ENCODE measurements at places on chromosomes 11 and 22. TPM values are rescaled to one million over a fixed set of nuclear protein-coding genes. Genes with fewer than 3 reads are reported as not detected.

DNA sequence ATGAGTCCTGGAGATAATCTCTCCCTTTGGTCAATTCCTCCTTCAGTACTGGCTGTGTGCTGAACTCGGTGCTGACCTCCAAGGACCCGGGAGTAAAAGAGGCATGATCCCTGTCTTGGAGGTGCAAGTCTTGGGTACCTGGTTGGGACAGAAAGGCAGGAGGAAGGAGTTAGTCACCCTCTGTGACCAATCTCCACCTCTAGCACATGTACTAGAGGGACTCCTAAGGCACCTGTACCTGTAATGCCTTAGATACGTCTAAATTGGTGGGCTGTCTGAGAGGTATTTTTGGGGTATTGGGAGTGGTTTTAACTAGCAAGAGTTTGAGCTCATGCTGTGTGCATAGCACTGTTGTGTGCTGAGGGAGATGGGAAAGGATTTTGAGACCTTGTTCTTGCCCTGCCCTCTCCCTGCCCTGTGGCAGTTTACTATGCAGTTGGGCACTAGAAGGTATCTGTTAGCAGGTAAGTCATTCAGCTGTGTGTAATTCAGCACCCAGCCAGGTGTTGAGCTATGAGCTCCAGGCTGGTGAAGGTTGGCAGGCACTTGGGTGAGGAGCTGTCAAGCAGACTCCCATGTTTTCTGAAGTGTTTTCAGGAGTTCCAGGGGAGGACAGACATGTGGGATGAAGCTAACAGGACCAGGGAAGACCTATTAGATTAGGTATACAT is 2.5 kb downstream of the PANX1 start:
- DNase-seq, result no peak

C11orf52 gene
- not detected for total RNA-seq

SLC5A12 gene
- not detected for total RNA-seq

DNA sequence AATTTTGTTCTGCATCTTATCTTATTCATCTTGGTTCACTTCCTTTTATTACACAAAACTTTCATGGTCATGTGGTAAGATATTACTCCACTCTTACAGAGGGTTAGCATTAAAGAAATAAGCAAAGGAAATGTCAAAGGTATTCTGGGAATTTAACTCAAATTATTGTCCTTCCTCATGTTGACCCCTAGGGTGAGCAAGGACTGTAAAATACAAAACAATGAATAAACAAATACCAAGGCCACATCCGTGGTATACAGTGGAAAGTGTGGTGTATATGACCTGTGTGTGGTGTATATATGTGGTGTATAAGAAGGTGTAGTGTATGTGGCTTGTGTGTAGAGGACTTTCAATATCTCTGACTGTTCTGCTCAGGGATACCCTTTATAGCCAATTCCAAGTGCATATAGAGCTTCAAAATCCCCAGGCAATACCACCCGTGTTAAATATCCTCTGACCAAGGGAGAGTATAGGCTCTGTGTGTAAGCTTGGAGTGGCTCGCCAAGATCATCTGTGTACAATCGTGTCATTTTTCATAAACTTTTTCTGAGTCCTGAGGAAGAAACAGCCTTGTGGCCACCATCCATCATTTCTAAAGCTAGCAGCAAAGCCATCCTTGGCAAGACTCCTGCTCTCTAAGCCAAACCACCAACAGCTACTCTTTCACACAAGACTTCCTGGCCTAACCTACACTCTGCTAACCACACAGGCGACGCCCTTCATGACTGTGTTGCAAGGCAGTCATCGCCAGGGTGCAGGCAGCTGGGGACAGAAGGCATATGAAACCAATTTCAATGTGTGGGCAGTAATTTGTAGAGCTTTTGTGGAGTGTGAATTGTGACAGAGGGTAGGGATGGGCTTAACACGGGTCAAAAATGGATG is 548.0 kb downstream of the ETS1 start:
- peak; percentile 94 for DNase-seq

OR52H1 gene
- total RNA-seq, result not detected

GRM5 gene
- total RNA-seq, result not detected

GRCh38 chr22:35627267-35628041 is 10.3 kb upstream of the MB start:
- peak; percentile 80 for DNase-seq

- no peak for DNase-seq
These were observed 2.8 kb upstream of the BCO2 start for GRCh38 chr11:112172362-112172994.

- DNase-seq, result no peak
These were observed 37.8 kb downstream of the ZNF143 start for GRCh38 chr11:9498457-9499078.

- DNase-seq, result no peak
These were observed 96.5 kb upstream of the NCAM1 start for GRCh38 chr11:112864672-112865071.

F2 gene
- total RNA-seq, result not detected

GRCh38 chr22:39900306-39901227 is at the start of gene GRAP2:
Gene GRAP2, plus strand, starts transcription at chr22:39901084. Its CDS starts 46,023 bp downstream, at chr22:39947107.
- peak; percentile 93 for DNase-seq

- no peak for DNase-seq
These were observed 757 bp upstream of the HINFP start for GRCh38 chr11:119120639-119121007.

DNA sequence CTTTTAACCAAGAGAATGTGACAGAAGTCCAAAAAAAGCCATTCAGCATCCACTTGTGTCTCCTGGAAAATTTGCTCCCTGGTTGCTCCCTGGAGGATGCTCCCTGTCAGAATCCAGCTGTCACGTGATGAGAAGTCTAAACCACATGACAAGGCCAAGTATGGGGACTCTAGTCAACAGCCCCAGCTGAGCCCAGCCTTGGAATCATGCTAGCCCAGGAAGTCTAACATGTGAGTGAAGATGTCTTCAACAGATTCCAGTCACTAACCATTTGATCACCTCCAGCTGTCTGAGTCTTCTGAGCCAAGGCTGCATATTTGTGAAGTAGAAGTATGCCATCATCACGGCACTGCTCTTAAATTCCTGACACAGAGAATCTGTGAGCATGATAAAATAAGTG is 4.2 kb downstream of the OR56B4 start:
- DNase-seq, result no peak

DNA sequence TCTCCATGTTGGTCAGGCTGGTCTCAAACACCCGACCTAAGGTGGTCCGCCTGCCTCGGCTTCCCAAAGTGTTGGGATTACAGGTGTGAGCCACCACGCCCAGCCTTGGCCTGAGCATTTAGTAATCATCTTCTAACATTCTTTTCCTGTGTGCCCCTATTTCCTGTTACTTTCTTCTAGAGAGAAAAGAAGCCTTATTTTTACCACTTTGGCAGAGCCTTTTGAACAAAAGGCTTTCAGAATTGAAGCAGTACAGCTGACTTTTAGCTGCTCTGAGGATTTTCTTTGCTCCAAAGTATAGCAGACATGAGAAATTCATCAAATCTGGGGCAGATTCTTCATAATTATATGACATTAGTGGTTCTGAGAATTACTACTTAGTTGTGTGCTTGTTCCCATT is 13.4 kb downstream of the MORC2 start:
- DNase-seq, result no peak

MYEOV gene
- total RNA-seq, result 0.83 TPM

DNA sequence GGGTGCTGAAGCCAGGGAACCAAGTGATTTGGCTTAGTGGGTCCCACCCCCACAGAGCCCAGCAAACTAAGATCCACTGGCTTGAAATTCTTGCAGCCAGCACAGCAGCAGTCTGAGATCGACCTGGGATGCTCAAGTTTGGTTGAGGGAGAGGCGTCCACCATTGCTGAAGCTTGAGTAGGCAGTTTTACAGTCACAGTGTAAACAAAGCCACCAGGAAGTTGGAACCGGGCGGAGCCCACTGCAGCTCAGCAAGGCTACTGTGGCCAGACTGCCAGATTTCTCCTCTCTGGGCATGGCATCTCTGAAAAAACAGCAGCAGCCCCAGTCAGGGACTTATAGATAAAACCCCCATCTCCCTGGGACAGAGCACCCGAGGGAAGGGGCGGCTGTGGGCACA is 424.1 kb upstream of the TENM4 start:
- DNase-seq, result no peak

GRCh38 chr11:23674866-23675265 is 814.6 kb upstream of the CCDC179 start:
- DNase-seq, result no peak

DNA sequence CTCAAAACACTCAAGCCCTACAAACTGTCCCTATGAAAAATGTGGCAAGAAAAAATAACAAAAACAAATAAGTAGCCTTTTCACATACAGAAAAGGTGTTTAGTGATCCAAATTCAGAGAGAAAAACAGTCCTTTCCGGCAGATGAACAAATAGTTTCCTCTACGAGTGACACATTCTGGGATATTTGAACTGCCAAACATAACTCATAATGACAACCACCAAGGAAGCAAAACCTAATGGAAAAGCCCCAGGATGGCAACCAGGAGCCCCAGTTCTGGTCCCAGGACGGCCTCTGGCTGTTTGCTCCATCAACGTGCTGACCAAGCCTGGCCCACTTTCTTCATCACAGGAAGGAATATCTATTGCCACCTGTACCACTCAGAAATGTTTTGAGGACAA is 6.0 kb downstream of the PACSIN2 start:
- DNase-seq, result no peak

GRCh38 chr11:69140635-69141034 is 15.1 kb upstream of the SMIM38 start:
- no peak for DNase-seq

FXYD6 gene
- total RNA-seq, result not detected
